ENCODE measurements at places on chromosomes 7 and 10.

- DNase-seq = no peak
These were observed 53.5 kb downstream of the DNAJC12 start for GRCh38 chr10:67784474-67784873.

DNA sequence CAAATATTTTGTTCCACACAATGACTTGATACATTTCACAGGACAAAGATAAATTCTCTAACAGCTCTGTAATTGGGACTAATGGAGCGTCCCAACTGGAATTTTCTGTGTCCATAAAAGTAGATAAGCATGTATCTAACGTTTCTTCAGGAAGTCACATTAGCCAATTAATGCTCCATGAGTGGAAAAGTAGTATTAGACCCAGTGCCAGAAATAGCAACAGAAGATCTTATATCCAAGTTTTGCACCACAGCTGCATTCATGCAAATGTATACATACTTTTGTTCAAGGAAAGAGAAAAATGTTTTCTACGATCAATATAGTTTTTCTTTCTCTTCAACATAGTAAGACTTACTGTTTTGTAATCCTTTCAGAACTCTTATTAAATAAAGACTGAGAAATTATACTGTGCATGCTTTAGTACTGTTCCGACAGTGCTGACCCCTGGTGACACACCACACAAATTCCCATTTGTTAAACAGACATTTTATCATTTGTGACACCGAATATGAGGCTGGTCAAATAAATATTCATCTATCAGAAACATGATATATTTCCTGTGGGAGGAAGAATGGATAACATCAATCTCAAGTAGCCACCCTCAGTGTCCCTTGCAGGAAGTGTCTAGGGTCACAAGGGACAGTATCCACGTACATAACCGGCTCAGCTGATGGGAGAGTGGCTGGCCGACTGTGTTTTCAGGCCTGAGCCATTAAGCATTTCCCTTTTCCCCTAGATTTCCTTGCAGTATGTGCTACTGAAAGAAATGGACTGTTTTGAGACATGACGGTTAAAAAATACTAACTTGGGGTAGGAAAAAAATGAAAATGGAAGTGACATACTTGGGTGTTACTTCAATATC is 102.1 kb upstream of the RSU1 start:
- no peak for DNase-seq

- DNase-seq = no peak
These were observed 70.2 kb downstream of the PRTFDC1 start for GRCh38 chr10:24882047-24882698.

GRCh38 chr10:80500572-80501380 is 36.9 kb upstream of the SH2D4B start:
- no peak for DNase-seq

GRCh38 chr10:28948046-28948445 is 270.7 kb downstream of the BAMBI start:
- DNase-seq = no peak

- peak; percentile 75 for DNase-seq
These were observed 951 bp downstream of the ZNF25 start for GRCh38 chr10:37975401-37975991.
